Cerebellar nuclear complex (tissue), 1 donor: ENCODE measurements at places on chromosomes 16 and 17.

DNA sequence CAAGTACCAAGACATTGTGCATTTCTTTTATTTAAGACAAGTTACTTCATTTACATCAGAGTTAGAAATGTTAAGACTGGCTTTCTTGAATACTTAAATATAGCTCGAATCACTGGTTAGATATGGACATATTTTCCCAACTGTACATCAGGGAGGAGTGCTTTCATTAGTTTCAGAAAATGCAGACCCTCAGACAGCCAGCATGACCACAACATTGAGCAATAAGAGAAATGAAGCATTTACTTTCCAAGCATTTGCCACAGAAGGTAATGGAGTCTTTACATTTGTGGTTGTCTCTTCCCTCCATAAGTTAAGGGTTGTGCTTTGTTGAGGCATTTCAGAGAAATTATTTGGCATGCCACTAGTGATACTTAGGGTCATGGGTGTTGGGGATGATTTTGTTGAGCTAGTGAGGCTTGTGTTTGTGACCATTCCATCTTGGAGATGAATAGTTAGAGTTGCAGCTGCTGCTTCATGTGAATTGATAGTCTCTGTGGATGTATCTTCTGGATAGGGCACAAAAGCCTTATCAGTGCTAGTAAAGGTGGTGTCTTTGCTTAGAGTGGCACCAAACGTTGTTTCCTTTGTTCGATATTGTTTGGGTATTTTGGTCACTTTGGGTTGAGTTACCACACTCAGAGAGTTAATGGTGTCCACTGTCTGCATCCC, 2.1 kb downstream of the OMG start:
- no peak for DNase-seq

- DNase-seq = no peak
These were observed 791 bp upstream of the PLD6 start for GRCh38 chr17:17206913-17207335.

DNA sequence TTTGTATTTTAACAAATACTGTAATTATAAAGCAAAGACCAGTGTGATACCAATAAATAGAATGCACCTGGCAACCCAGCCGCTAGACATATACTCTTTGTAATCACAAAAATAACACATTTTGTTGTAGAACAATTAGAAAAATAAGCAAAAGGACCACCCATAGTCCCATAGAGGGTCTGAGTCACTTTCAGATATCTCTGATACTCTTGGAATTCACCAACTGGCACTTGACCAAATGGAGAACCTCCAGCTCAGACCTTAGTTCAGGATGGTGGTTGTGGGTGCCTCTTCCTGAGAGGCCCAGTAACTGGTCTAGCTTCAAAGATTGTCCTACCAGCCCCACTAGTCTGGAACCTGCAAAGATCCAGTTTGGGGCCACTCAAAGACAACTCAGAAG, 789 bp upstream of the TERF2 start:
- no peak for DNase-seq

- DNase-seq = no peak
These were observed 17.9 kb downstream of the PSME3IP1 start for GRCh38 chr16:57167953-57168352.

GRCh38 chr17:17587614-17588337, 3.7 kb downstream of the PEMT start:
- no peak for DNase-seq

DNA sequence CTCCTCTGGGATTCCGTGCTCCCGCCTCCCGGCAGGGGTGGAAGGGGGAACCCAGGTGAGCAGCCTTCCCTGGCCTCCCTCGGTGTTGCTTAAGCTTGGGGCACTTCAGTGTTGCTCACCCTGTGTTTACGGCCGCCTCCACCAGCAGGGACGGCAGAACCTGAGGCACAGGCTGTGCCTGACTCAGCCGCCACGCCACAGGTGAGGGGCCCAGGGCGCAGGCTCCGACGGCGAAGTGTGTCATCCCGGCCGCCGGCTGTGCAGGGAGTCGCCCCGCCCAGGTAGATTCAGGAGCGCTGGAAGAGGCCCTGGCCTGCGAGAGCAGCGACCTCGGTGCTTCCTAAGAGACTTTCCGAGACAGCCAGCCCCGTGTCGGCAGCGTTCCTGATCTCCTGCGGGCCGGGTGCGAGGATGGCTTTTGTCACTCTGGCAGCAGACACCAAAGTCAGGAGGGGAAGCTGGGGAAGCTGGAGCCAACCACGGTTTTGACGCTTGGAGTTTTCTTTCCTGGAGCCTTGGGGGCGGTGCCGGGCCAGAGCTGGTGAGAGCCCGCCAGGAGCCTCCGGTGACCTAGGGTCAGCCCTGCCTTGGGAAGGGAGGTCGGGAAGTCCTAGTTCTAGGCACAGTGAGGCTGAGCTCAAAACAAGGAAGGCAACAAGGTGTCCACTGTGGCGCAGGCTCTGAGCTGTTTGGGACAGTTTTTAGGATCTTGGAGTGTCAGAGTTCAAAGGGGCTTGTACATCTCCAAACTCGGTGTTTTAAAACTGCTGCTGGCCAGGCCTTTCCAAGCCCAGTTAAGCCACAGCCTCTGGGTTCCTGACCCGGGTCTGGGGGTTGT, 2.1 kb downstream of the GSE1 start:
- no peak for DNase-seq

- DNase-seq = no peak
These were observed 13.7 kb downstream of the HAPSTR1 start for GRCh38 chr16:9105189-9105588.

- no peak for DNase-seq
These were observed 26.6 kb upstream of the CHMP6 start for GRCh38 chr17:80964859-80965580.

DNA sequence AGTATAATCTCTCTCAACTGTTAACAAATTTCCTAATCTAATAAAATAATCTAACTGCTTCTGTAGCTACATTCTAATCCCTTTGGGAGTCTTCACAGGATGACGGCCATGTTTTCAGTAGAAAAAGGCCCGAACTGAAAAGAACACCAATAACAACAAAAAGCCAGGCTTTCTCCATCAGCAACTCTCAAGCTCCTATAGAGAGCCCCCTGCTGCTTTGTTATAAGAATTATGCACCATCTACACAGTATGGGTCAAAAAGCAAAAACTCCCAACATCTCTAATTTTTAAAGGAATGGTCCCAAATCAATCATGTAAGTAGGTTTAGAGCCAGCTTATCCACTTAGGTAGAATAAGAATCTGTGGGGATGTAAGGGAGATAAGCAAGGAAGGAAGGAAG, 163.6 kb upstream of the C17orf78 start:
- no peak for DNase-seq

DNA sequence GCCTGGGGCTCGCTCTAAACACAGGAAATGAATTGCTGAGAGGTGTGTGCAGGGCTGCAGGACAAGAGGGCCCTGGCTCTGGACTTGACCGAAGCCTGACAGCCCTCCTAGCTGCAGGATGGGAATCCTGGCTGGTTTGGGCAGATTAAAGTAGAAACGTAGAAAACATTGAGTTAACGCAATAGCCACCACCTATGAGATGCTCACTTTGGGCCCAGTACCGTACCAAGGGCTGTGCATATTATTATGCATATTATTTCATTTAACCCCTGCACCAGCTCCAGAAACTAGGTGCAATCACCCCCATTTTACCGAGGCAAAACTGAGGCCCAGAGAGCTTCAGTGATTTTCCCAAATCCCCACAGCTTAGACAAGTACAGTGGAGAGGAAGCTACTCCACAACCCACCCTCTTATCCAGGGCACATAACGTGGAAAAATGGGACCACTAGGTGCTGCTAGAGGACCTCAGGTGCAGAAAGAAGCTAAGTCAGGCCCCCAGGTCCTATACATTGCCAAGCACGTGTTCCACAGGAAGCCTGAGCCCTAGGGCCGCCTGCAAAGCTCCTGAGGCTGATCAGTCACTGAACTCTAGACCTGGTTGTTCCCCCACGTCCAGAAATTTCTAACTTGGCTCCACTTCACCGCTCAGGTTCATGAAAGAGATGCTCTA, 79.2 kb downstream of the MYH11 start:
- no peak for DNase-seq

- DNase-seq = no peak
These were observed 45.0 kb downstream of the DYNLRB2 start for GRCh38 chr16:80585764-80586163.

GRCh38 chr17:4389079-4389478, 22.6 kb upstream of the UBE2G1 start:
- no peak for DNase-seq

DNA sequence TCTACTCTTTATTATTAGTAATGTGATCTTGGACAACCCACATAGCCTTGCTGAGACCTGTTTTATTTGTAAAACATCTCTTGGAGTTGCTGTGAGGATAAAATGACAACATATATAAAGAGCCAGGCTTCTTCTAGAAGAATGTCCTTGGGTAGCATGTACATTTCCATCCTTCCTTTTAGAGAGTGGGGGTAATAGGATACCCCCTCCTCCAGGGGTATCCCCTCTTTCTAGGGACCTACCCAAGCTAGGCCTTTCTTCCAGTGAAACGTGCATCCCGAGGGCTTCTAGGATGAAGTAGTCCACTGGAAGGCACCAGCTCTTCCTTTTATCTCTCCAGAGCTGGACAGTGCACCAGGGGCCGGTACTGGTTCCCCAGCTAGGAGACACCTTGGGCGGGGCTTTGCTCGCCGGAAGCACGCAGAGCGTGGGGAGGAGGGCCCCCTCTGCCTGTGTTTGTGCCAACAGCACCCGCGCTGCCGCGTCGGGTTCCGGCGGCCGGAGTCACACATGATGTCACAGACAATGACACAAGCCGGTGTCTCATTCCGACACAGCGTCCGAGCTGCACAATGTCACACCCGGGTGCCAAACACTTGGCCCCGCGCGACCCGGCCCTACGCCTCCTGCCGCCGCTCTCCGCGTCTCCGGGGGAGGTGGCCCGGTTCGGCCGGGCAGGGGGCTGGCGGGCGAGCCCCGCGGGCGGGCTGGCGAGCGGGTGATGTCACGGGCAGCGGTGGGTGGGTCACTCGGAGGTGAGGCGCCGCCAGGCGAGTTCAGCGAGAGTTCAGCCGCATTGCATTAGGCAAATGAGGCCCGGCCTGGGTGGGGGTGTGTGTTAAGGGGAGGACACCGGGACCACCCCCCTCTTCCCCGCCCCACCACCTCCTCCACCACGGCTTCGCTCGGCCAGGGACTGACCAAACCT, 23.4 kb downstream of the GJD3 start:
- no peak for DNase-seq

DNA sequence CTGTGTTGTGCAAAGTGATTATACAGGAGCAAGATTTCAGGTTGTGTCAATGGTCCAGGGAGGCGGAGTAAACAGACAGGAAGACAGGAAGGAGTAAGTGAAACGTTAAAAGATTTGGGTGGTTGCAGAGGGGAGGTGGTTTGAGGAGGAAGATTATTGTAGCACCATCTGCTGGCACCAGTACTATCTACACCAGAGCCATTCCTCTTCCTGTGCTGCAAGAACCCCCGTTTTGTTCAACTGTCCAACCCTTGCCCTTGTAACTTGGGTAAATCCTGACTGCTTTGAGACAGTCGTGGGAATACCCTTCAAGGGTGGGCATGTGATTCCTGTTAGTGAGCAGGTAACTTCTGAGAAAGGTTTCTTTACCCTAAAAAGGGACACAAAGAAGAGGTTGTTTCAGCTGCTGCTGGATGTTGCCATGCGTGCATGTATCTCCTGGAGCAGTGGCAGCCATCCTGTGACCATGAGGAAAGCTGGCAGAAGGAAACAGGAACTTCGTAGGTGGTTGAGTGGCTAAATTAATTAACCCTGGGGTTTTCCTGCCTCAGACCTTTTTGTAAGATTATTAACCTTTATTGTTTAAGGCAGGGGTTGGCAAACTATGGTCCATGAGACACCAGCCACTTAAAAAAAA, 124.1 kb downstream of the PRKCA start:
- no peak for DNase-seq

- peak; percentile 13 for DNase-seq
These were observed 5.0 kb downstream of the SLC5A2 start for GRCh38 chr16:31487720-31488467.

- no peak for DNase-seq
These were observed 277.1 kb downstream of the KCNJ2 start for GRCh38 chr17:70446446-70446845.

- DNase-seq = peak; percentile 25
These were observed 1.0 kb downstream of the LYRM1 start for GRCh38 chr16:20901436-20902112.

DNA sequence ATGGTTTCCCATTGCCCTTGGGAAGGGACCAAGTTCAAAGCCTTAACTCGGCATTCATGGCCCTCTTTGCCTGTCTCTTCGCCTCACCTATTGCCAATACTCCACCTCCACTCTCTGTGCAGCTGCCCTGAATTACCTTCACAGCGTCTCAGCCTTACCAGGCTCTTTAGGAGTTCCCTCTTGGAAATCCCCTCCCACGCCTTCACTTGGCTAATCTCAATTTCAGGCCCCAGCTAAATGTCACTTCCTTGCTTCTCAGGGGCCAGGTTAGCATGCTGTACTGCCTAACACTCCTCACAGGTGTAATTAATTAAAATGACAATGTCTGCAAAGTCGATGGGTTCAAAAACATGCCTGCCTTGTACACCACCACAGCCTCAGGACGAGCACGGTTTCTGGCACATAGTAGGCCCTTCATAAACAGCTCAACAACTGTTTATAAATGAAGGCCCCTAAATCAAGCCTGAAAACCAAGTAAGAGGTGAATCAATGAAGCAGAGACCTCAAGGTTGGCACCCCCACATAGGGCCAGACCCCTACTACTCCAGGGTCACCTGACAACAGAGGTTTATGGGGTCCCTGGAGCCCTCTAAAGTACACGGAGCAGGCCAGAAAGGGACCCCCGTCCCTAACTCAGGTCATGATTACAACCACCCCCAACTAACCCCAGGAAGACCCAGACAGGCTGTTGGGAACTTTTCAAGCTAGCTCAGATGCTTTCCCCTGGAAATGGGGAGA, 11.2 kb upstream of the EEF2K start:
- DNase-seq = no peak

GRCh38 chr16:52069866-52070265, 477.1 kb downstream of the TOX3 start:
- no peak for DNase-seq

- no peak for DNase-seq
These were observed 557.2 kb downstream of the TOX3 start for GRCh38 chr16:51989637-51990230.

- DNase-seq = no peak
These were observed 741 bp upstream of the GRB2 start for GRCh38 chr17:75406222-75406615.

GRCh38 chr16:64012166-64012565, 1109.7 kb downstream of the CDH11 start:
- DNase-seq = no peak

DNA sequence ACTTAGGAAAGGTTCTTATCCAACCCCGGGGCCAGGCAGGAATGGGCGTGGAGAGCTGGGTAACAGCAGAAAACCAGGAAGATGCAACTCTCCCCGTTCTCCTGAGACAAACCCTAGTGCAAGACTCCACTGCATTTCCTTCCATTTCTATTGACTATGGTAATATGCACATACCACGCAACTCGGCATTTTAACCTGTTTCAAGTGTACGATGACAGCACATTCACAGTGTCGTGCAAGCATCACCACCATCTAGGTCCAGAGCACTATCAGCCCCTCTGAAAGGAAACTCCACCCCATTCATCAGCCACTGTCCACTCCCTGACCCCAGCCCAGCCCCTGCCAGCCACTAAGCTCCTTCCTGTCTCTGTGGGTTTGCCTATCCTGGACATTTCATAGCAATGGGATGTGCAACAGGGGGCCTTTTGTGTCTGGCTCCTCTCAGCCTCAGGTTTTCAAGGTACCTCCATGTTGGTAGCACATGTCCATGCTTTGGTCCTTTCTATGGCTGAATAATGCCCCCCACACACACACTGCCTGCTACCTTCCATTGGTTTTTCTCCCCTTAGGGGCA, 441.9 kb downstream of the SOX9 start:
- DNase-seq = no peak

- DNase-seq = no peak
These were observed 117.3 kb upstream of the CACNG5 start for GRCh38 chr17:66717641-66718058.

GRCh38 chr16:31357324-31358109, 2.5 kb downstream of the ITGAX start:
- DNase-seq = no peak
